Central memory CD4-positive, alpha-beta T cell (primary cell): ENCODE measurements at places on chromosomes 11 and 22.
A peak's percentile ranks its signal among the peaks of the same experiment; 100 is the strongest.

- DNase-seq = no peak
Measured at GRCh38 chr22:44248926-44249325, 63.8 kb downstream of the SHISAL1 start.

DNA sequence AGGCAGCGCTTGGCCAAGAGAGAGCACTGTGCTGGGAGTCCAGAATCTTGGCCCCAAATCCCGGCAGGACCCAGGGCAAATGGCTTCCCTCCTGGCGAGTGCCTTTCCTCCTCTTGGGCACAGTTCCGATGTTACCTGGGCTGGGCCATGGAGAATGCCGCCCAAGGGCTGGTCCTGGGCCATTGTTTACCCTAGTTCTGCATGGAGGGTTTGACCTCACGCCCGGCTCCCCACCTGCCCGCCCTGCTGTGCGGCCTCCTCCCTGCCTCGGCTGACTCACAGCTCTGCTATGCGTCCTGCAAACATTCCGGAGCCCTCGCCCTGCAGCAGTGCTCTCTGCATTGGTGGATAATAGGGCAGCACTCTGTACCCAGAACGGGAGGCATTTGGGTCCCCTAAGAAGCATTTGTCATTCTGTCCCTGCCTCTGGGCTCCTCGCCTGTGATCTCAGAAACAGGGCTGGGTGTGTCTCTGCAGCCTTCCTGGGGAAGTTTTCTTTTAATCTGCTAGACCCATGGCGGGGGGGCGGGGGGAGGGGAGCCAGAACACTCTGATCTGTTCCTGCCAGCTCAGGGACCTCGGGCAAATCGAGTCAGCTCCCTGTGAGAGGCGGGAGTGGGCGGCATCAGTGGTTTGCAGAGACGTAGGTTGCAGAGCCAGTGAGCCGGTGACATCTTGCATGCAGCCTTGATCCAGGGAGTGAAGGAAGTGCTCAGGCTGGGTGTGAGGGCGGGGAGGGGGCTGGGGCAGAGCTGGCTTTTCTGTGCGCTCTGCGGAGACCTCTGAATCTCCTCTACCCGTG lies 32.9 kb upstream of the SMIM38 start:
- DNase-seq = peak; percentile 45

- DNase-seq = peak; percentile 22
Measured at GRCh38 chr11:114036147-114036811, 23.2 kb upstream of the ZBTB16 start.

GRCh38 chr11:124394408-124394807 lies 4.4 kb downstream of the OR8B3 start:
- DNase-seq = no peak

- no peak for DNase-seq
Measured at GRCh38 chr11:64292460-64293254, 1.6 kb downstream of the KCNK4 start.

DNA sequence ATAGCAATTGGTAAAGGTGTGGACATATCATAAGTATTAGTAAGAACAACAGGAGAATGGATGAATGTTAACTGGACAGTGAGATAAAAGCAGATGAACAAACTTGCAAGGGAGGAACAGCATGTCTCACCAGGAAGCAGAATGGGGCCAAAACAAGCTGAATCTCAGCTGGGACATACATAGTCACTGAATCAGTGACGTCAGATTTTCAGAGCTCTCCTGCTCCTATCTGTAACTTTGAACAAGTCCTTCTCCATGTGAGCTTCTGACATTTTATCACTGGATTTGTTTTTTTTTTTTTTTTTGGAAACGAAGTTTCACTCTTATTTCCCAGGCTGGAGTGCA lies 118.7 kb downstream of the BBOX1 start:
- DNase-seq = no peak

GRCh38 chr22:41286639-41287091 lies 678 bp upstream of the RANGAP1 start:
- no peak for DNase-seq

DNA sequence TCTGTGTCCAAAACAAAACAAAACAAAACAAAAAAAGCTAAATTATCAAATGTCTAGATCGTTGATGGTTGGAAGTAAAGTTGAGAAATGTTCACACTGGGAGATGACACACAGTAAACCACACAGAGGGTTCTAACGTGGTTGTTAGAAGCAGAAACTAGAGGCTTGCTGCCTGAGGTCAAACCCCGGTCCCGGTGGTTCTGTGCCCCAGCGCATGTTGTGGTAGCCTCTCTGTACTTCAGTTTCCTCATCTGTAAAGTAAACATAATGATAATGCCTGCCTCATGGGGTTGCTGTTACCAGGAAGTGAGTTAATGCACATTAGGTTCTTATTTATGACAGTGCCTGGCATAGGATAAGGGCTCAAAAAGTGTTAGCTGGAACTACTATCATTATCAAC lies 33.4 kb downstream of the PPARA start:
- DNase-seq = no peak

DNA sequence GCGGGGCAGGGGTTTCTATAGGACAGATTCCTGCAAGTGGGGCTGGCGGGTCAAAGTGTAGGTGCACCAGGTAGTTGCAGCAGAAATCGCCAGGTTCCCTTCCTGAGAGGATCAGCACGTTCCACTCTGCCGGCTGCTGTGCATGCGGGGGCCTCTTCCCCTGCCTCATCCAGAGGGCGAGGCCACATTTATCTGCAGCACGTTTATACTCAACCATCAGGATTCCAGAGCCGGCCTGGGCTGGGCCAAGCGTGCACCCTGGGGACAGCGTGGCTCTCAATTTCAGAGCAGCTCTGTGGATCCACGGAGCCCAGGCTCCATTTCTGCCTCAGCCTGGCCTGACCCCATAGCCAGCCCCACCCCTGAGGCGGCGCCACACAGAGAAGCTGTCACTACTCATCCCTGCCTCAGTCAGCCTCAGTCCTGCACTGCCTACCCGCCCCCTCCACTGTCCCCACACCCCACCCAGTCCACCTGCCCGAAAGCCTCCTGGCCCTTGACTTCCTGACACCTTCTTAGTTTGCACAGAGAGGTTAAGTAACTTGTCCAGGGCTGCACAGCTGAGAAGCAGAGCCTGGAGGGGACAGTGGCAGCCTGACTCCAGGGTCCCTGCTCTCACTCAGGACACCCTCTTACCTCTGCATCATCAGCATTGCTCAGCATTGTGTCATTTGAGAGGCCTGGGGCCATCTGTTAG lies 45.9 kb upstream of the RTL6 start:
- no peak for DNase-seq

DNA sequence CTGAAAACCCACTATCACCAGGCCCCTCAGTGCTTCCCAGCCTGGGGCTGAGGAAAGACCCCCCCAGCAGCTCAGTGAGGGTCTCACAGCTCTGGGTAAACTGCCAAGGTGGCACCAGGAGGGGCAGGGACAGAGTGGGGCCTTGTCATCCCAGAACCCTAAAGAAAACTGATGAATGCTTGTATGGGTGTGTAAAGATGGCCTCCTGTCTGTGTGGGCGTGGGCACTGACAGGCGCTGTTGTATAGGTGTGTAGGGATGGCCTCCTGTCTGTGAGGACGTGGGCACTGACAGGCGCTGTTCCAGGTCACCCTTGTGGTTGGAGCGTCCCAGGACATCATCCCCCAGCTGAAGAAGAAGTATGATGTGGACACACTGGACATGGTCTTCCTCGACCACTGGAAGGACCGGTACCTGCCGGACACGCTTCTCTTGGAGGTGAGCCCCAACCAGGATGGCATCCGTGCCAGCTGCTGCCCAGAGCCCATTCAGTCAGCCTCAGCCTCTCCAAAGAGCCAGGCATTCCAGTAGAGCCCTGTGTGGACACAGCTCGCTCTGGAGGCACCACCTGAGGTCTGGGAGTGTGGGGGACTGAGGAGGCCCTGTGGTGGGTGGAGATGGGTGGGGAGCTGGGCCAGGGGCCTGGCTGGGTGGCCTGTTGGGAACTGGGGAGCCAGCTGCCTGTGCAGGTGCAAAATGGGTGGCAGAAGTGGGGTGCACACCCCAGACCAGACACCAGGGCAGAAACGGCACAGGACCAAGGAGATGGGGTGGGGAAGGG lies 22.4 kb upstream of the TXNRD2 start:
- no peak for DNase-seq

GRCh38 chr11:28448186-28448585 lies 340.0 kb downstream of the METTL15 start:
- no peak for DNase-seq

DNA sequence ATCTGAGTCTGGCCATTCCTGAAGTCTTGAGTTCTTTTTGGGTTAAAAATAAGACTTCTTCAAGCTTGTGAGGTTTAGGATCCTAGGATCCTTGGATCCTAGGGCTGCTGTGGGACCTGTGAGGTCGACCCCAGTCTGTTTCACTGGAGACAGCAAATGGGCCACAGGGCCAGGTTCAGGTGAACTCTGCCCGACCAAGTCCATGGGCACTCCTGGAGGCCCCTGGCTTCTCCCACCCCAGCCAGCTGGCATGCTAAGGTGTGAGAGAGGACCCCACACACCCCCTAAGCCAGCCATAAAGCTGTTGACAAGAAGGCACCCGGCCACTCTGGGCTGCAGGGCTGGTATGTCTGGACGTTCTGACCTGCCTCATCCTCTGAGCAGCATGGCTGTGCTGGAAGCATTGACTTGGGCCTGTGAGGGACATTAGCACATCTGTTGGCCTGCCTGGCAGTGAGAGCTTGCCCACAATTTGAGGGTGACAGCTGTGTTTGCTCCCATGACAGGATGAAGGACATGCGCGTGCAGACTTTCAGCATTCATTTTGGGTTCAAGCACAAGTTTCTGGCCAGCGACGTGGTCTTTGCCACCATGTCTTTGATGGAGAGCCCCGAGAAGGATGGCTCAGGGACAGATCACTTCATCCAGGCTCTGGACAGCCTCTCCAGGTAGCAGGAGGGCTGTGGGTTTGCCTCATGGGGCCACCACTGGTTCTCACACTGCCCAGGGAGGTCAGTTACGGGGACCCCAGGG lies 16.0 kb downstream of the CLDN5 start:
- DNase-seq = no peak

DNA sequence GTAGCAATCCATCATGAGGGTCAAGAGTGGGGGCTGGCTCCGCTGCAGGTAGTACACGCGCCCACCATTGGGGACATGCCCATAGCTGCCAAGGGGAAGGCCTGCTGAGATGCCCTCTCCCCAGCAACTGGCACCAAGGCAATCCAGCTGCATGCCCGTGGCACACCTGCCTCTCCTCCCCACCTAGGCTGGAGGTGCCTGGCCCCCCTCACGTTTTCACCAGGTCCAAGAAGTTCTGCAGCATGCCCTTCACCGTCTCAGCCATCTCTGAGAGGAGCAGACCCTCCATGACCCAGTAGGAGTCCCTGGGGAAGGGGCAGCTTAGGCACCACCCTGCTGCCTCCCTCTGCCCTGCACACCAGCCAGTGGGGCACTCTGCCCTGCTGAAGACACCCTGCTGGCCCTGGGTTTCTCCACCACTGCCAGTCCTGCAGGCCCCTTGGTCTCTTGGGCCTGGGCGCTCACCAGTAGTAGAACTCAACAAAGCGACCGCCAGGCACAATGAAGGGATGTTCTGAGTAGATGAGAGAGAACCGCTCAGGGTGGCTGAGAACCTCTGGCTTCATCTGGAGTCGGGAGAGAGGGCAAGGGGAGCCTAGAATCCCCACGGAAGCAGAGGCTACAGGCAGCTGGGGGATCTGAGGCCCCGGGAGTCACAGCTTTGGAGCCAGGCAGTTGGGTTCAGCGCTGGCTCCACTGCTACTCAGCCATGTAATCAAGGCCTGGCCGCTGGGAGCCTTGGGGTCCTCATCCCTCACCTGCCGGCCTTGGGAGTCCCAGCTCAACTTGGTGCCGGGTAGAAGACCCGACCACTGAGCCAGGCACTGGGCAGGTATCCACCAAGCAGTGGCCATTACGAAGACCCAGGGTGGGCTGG lies 17.8 kb downstream of the TREH start:
- DNase-seq = no peak

GRCh38 chr11:101269990-101270660 lies 140.5 kb upstream of the PGR start:
- no peak for DNase-seq

GRCh38 chr11:128474036-128474874 lies 113.1 kb downstream of the ETS1 start:
- DNase-seq = no peak

DNA sequence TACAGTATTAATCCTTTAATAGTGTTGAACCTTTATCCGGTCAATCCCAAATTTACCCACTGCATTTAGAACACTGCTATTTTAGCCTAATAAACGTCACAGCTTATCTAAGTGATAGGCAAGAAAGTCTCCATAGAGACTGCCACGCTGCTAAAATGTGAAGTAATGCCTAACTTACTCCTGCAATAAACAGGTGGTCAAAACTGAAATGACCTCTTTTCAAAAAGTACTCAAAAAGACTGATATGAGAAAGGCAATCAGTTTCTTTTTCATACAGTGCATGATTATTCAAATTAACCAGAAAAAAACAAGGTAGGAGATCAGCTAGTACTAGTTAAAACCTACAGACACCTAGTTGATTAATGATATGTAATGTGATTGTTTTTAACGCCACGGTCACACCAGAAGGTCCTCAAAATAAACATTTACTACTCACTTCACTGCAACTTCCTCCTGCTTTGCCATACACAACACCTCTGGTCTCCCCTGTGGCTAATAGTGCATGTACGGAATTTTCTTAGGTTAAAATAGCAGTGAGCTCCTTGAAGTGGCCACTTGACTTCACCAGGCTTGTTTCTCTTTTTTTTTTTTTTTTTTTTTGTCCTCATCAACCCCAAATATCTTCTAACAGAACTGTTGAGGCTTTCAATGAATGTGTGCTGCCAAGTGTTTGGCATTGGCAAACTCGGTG lies 8.8 kb downstream of the ATP5MG start:
- no peak for DNase-seq

- no peak for DNase-seq
Measured at GRCh38 chr11:2210366-2211112, 38.9 kb upstream of the TH start.

DNA sequence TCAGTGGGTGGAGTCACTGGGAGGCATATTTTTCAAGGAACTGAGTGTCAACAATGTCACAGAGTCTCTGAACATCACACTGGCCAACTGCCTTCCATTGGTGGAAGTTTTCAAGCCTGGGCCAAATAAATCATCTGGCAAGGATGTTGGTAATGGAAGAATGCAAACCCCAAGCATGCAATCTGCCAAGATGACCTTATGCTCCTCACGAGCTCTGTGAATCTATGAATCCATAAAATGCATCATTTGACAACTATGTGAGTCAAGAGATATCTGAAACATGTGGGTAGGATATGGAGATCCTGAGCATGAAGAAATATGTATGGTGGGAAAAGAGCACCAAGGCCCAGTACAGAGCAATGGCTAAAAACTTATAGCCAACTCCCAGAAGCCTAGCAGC lies 122.2 kb downstream of the PLEKHA7 start:
- DNase-seq = no peak

GRCh38 chr11:69746140-69746539 lies 29.0 kb downstream of the FGF4 start:
- DNase-seq = no peak

- no peak for DNase-seq
Measured at GRCh38 chr22:48227341-48228018, 1465.0 kb downstream of the TBC1D22A start.

GRCh38 chr22:23233752-23234408 lies 53.6 kb downstream of the BCR start:
- DNase-seq = no peak

GRCh38 chr11:45385423-45385822 lies 99.3 kb upstream of the SYT13 start:
- no peak for DNase-seq
